ENCODE measurements at places on chromosomes 1 and 21.

- DNase-seq, result no peak
Observed at GRCh38 chr1:189657715-189658114, 819.9 kb downstream of the BRINP3 start.

DNA sequence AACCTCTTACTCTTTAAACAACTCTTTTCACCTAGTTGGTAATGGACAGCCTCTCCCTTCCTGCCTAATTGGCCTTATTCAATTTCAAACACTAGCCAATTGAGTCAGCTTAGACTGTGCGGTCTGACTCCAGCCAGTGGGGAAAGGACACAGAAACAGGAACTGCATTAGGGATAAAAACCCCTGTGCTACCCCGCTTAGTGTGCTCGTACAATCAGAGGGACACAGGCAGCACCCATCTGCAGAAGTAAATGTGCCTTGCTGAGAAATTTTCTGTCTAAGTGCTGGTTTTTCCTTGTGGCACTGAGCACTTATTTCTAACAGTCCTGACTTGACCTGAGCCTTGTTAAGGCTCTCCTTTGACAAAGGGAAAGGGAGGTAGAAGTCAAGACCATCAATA is 6.0 kb upstream of the CD2 start:
- no peak for DNase-seq

DNA sequence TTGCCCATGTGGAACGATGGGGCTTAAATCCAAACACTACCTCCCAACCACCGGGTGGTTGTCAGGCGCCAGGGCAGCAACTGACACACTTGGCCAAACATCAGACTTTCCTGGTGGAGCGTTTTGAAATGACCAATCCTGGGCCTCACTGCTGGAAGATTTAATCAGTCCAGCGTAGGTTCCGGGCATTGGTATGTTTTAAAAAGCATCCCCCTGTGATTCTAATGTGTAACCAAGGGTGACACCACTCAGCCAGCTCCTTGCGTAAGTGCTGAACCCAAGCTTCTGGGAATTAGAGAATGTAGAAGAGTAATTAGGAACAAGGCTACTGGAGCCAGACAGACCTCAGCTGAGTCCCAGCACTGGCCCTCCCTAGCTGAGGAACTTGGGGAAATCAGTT is 44.8 kb upstream of the KAZN start:
- no peak for DNase-seq

DNA sequence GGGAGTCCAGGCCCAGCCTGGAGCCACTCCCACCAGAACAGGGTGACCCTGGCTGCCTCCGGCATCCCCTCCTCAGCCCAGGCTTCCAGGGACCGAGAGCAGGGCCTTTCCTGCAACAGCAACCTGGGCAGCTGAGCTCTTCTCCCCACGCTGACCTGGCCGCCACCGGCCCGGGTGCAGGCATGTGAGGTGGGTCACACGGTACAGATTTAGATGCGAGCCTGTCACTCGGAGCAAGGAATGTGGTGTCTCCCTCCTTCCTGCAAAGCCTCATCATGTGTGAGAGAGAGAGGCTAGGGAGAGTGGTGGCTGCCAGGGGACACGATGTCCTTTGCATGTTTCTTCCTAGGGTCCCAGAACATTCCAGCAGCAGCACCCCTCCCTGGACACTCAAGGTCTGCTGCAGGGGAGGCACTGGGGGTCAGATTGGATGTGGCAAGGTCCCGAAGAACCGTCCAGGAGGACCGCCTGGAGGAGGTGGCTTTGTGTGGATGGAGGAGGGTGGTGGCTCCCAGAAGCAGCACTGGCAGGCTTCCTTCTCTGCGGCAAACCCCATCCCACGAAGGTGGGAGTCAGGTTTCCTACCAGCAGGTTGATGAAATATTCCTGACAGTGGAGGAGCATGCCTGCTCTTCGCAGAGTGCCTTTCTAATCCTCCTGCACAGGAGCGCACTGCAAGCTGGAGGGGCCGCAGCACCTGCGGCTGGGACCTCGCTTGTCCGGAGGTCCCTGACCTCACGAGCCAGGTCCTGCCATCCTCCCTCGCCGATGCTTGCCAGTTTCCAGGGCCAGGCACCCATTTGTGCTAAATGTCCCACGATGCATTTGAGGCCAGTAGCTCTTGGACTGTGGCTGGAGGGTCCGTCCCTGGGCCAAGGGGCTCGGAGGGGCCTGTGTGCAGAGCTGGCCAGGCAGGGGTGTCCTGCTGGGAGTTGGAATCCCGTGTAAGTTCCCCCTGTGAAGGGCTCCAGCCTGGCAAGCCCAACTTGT is 68.4 kb downstream of the PRDM16 start:
- no peak for DNase-seq

GRCh38 chr1:150973258-150973835 is 1.3 kb downstream of the CERS2 start:
- no peak for DNase-seq

DNA sequence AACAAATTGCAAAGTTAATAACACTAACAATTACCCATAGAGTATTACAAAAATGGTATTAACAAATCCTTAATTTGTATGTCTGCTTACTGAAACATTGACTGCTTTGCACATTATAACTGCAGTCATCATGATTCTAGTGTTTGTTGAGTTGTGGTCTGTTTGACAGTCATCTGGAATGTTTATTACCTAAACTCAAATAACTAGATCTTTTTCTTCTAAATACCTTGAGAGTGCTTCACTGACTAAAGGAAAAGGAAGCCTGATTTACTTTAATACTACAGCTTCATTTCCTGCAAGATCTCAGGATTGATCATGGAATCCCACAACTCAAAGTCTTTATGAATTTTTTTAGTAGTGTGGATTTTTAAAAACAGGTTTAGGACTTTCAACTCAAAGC is 70.0 kb downstream of the HMCN1 start:
- DNase-seq, result no peak

DNA sequence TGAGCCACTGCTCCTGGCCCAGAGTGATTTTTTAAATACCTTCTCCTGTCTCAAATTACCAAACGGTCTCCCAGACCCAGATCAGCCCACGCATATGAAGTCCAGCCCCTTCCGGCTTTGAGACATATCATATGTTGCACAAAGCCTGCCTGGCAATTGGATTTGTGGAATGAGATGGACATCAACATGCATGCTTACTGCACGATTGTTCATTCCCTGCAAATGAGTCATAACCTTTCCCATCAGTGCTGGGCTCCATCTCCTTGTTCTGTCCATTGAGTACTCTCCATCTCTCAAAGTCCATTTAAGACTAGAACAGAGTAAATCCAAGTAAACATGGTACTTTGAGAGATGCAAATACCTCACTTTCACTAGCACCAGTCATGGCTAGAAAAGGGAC is 612.2 kb upstream of the USP24 start:
- no peak for DNase-seq

DNA sequence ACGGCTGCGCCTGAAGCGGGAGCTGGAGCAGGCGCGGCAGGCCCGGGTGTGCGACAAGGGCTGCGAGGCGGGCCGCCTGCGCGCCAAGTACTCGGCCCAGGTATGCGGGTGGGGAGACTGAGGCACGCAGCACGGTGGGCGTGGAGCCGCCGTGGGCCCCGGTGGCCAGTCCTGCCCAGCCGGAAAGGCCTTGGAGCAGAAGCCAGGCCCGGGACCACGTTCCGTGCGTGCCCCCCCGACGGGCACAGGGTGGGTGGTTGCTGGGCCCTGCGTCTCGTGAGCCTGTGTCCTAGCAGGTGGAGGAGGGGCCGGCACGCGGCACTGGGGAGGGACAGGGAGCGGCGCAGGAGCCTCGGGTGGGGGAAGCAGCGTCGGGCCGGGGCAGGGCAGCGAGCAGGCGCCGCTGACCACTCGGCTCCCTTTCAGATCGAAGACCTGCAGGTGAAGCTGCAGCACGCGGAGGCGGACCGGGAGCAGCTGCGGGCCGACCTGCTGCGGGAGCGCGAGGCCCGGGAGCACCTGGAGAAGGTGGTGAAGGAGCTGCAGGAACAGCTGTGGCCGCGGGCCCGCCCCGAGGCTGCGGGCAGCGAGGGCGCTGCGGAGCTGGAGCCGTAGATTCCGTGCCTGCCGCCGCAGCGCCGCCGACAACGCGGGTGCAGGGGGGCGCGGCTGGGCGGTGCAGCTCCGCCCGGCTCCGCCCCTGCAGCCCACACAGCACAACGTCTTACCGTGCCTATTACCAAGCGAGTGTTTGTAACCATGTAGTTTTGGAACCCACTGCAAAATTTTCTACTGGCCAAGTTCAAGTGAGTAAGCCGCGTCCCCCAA is 78.2 kb downstream of the SKI start:
- DNase-seq, result no peak

DNA sequence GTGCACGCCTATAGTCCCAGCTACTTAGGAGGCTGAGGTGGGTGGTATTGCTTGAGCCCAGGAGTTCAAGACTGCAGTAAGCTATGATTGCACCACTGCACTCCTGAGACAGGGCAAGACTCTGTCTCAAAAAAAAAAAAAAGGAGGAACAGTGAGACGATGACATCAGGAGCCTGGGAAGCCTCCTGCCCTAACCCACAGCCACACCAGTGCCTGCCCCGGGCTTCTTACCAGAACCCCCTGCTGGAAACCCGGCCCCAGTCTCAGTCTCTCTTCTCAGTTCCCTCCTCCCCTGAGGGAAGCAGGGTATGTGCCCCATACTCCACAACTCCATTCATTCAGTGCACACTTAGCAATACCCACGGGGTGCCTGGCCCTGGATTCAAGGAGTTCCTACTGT is 9.1 kb downstream of the COL8A2 start:
- no peak for DNase-seq

GRCh38 chr1:27856561-27857343 is 15.6 kb upstream of the THEMIS2 start:
- DNase-seq, result peak; percentile 45

DNA sequence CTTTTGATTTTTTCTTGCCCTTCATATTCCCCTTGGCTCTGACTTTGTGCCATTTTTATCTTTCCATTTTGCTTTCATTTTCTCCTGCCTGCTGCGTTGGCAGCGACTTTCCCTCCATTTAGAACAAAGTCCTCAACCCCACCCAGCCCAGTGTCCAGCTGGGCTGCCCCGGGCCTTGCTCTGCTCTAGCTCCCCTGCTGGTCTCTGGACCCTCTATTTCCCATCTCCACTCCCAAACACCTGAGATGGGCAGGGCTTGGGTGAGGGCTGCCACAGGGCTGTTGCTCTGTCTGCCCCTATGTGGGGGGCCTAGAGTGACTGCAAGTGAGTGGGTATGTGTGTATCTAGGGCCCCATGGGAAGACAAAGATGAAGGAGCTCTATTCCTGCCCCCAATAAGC is 7.3 kb upstream of the ADAM15 start:
- no peak for DNase-seq

GRCh38 chr1:24915816-24916602 is 14.1 kb downstream of the RUNX3 start:
- no peak for DNase-seq

DNA sequence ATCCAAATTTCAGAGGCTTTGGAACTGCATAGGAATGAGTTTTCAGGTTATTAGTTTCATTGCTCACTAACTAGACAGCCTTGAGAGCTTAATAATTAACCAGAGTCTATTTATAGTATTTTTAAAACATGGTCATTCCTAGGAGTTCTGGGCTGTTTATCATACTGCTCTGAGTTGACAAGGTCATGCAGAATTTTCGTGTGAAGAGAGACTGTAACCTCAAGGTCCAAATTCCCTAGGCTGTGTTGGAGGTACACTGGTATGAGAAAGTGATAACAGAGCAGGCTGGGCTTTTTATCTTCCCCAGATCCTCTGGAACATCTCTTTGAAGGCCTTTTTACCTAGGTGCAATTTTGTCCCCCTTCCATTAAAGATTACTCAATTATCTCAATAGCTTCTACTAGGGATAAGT is 736.3 kb downstream of the LTN1 start:
- peak; percentile 76 for DNase-seq

- no peak for DNase-seq
Observed at GRCh38 chr1:244065960-244066388, 14.9 kb downstream of the ZBTB18 start.

- no peak for DNase-seq
Observed at GRCh38 chr1:40381268-40382107, 8.0 kb downstream of the SMAP2 start.

DNA sequence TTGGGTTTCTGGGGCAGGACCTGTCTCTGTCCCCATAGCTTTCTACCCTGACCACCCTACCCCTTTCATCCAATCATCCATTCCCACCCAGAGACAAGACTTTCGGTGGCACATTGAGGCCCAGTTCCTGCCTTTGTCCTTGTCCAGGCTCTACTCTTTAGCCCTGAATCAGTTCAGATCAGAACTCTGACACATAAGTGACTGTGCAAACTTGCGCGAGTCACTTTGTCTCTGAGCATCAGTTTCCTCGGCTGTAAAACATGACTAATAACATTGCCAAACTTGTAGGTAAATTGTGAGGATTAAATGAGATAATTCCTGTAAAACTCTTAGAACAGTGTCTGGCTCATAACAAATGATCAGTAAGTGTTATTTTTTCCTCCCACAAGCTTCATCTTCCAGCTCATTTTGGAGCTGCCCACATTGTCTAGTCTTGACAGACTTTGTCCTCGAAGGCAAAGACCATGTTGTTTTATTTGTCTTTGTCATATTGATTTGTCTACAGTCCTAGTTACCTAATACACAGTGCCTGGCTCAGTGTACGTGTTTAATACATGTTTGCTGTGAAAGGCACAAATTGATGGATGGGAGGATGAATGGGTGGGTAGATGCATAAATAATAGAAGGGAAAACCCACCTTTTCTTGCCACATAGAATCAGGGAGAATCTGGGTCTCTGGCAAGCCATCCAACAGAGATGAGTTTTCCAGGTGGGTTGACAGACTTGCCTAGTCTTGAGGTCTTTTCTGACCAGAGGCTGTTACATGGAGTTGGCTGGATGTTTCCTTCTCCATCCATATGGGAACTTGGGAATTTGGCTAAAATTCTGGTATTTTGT is 262.9 kb downstream of the OMA1 start:
- DNase-seq, result peak; percentile 48

GRCh38 chr1:150386592-150386991 is 22.6 kb downstream of the RPRD2 start:
- no peak for DNase-seq

GRCh38 chr1:56174176-56174885 is 405.0 kb downstream of the PLPP3 start:
- no peak for DNase-seq

DNA sequence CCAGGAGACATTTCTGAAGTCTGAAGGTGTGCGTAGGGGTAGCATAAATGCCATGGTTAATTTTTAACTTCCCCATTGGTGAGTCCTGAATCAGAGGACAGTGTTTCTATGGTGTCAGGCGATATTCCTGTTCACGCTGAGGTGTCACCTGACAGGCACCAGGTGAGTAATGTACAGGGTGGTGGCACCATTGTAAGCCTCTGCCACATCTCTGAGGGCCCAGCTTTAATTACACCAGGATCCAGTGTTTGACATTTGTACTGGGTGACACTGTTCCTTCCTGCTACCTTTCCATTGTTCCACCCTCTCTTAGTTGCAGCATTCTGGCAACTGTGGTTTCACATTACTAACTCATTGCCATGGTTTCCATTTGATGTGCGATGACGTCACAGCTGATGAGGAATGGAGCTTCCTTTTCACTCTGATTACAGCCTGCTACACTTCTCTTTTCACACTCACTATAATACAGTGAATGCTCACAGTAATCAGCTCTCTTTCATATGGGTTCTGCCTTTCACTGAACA is 40.6 kb upstream of the MARK1 start:
- DNase-seq, result no peak
